G401 (cell line): ENCODE measurements at places on chromosomes 12 and 14.

GRCh38 chr12:51076236-51076930, 7.0 kb downstream of the CSRNP2 start:
- no peak for DNase-seq

DNA sequence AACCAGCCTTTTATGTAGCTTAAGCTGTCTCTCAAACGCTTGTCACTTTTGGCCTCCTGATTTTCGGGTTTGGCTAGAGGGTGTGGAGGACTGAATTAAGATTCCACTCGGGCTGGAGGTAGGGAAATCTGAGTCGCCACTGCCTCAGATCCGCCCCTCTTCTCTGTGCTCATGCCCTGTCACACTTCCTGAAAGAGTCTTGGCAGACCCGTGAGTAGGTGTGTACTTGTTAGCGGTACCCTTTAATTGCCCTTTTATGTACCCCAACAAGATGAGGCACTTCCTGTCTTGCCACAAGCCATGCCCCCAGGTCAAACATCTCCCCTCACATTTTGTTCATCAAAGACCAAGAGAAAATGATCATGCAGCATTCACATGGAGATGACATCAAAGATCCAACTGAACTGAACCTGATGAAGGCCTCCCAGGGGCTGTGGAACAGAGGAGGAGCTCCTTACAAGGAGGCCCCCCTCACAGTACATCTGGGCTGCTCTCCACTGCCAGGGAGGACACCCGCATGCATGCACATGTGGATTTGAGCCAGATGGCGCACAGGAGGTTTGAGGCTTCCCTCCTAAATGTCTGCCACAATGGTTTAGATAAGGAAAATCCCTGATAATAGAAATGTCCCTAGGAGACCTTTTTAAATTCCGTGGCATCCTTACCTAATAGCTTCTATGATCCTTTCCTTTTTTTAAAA, 86.5 kb upstream of the CDKN3 start:
- DNase-seq: no peak

DNA sequence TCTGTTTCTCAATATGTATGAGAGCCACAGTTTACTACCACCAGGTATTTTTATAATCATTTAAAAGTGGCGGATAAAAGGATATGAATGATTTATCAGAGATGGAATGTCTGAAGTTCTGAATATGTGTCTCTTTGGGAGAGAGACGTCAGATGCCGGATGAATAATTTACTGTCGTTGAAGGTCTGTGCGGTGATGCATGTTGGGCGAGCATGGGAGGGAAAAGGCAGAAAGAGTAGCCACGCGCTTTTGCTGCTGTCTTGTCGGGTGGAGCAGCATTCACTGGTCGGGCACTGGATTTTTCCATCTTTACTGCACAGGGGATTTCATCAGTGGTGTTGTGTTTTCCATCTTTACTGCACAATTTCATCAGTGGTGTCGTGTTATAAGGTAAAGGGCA, 65.6 kb downstream of the SYNE2 start:
- no peak for DNase-seq

DNA sequence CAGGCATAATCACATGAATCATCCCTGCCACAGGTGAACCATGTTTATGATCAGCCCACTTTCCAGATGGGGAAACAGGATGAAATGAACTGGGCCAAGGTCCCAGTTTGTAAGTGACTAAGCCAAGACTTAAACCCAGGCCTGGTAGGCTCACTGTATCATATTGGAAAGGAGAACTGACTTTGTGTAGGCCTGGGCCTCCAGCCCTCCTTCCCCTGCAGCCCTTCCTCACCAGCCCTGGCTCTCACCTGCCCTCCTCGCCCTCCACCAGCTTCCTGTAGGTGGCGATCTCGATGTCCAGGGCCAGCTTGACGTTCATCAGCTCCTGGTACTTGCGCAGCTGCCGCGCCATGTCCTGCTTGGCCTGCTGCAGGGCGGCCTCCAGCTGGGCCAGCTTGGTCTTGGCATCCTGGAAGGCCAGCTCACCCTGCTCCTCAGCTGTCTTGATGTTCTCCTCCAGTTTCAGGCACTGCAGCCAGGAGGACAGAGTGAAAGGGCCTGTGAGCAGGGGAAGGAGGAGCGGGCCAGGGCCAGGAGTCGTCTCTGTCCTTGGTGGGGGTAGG, 19.8 kb downstream of the KRT80 start:
- no peak for DNase-seq

DNA sequence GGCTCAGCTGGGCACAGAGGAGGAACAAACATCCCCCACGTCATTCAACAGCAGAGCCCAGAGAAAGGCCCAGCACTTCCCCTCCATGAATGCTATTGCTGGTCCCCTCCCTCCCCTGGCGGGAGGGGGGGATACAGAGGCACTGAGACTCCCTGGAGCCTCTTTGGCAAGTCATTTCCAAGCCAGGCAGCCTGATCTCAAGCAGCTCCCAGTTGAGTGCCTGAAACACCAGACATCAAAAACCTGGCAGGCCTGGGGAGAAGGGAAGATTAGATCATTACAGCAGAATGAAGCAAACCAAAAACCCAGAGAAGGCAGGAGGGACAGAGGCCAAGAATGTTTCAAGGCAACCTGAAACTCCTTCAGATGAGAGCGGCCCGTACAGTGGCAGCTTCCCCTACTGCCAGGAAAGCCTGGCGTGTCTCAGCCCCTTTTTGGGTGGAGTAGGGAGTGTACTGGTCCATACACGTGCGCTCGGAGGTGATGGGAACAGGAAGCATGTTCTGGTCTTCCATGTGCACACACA, 92.1 kb downstream of the LRRC74A start:
- DNase-seq: peak; percentile 68
